ENCODE measurements at places on chromosomes 6 and 20.

- DNase-seq = no peak
These were observed 2.4 kb downstream of the C6orf132 start for GRCh38 chr6:42140032-42140431.

- no peak for DNase-seq
These were observed 149.2 kb downstream of the RNASET2 start for GRCh38 chr6:166806962-166807757.

- DNase-seq = peak; percentile 44
These were observed 29.4 kb downstream of the LRP11 start for GRCh38 chr6:149834513-149835481.

- no peak for DNase-seq
These were observed 6.8 kb upstream of the SULF2 start for GRCh38 chr20:47792021-47792618.

DNA sequence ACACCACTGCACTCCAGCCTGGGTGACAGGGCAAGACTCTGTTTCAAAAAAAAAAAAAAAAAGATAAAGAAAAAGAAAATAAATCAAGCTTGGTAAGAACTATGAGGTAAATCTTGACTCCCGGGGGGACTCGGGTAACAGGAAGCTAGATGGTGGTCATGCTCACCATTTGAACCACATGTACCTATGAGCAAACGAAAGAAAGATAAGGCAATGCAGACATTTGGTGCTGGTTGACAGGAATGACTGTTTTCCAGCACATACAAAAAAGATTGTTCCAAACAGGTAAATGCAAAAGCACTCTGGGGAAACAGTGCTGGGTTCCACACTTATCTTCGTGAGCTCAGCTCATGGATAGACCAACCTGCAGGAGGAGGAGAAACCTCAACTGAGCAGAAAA, 22.8 kb upstream of the PTPN1 start:
- DNase-seq = no peak
